ENCODE measurements at places on chromosomes 16 and 17.

- no peak for DNase-seq
These were observed 2.4 kb downstream of the PDP2 start for GRCh38 chr16:66882702-66883101.

- no peak for DNase-seq
These were observed 22.5 kb downstream of the GSE1 start for GRCh38 chr16:85635545-85636140.

GRCh38 chr16:13269905-13270528, 368.6 kb downstream of the SHISA9 start:
- DNase-seq, result peak; percentile 95

GRCh38 chr17:78717431-78717980, 64.6 kb downstream of the CYTH1 start:
- peak; percentile 39 for DNase-seq

GRCh38 chr17:48429638-48430586, at the start of gene SKAP1:
TSS of gene SKAP1 (minus strand) at chr17:48430214.
- DNase-seq, result no peak

GRCh38 chr17:79696610-79696982, 34.1 kb upstream of the ENPP7 start:
- no peak for DNase-seq

Measured in HepG2 (cell line).